Left ventricle myocardium superior (tissue), 1 donor: ENCODE measurements at places on chromosomes 1 and 21. TPM values are rescaled to one million over a fixed set of nuclear protein-coding genes. Genes with fewer than 3 reads are reported as not detected.

DNA sequence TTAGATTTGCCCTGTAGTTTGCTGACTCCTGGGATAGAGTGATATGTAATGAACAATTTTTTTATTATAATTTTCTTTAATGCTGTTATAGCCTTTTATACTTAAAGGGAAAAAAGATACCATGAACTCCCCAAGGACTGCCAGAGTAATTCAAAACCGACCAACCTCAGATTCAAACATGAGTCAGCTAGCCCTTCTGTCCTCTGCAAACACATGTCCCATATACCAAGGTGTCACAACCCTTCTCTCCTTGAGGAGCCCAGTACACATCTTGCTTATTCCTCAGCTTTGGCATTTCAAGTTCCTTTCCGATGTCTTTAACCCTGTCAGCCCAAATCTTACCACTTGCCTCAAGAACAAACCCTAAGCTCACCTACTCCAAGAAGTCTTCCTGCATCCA is 184.9 kb downstream of the KCNH1 start:
- DNase-seq = no peak

CDC42 gene
- 130 TPM for total RNA-seq

RHCE gene
- 1.0 TPM for total RNA-seq

RASSF5 gene
- 4.2 TPM for total RNA-seq
